Muscle of leg (tissue), 16 donors: ENCODE measurements at places on chromosomes 13 and 19. TPM values are rescaled to one million over a fixed set of nuclear protein-coding genes. Genes with fewer than 3 reads are reported as not detected.
A peak's percentile ranks its signal among the peaks of the same experiment; 100 is the strongest.

DNA sequence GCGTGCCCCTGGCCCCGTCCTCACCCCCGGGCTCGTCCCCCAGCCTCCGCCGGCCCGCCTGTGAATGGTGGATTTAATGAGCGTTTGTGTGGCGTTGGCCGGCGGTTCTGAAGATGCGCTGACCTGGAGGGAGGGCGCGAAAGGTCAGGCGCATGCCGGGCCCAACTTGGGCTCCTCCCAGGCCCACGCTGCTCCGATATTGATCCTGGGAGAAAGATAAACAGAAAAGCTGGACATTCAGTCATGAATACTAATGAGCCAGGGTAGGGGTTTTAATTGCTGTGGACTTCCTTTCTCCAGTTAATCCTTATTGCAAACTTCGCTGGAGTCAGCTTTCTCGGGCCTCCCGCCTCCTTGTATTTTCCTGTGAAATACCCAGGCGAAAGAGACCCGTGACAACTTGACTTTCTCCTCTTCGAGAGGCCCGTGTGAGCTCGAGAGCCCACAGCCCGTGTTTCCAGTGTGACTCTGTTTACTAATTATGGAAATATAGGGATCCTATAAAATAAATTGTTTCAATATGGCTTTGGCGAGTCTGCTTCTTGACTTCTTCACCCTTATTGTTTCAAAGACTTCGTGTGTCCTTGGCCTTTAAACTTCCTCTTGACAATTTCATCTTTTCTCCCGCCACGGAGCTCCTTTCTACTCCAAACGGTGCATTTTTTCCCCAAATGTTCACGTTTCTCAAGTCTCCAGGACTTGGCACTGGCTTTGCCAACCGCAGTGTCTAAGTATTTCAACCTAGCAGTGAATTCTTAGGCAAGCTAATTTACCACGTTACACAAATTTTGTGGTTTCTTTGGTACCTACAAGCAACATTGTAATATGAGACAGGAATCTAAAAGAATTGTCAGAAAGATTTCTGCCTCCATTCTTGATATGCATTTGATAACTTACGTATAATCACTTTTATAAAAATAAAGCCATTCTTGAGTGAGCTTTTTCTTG, 10.5 kb downstream of the ZIC2 start:
- H3K4me1 ChIP-seq = peaks cover 4% of the 10 kb centered on the region
- H3K36me3 ChIP-seq = no peaks in the 10 kb centered on the region
- H3K4me3 ChIP-seq = no peak overlapping the region
- peaks cover 81% of the 10 kb centered on the region for H3K27me3 ChIP-seq
- H3K27ac ChIP-seq = no peak overlapping the region

DNA sequence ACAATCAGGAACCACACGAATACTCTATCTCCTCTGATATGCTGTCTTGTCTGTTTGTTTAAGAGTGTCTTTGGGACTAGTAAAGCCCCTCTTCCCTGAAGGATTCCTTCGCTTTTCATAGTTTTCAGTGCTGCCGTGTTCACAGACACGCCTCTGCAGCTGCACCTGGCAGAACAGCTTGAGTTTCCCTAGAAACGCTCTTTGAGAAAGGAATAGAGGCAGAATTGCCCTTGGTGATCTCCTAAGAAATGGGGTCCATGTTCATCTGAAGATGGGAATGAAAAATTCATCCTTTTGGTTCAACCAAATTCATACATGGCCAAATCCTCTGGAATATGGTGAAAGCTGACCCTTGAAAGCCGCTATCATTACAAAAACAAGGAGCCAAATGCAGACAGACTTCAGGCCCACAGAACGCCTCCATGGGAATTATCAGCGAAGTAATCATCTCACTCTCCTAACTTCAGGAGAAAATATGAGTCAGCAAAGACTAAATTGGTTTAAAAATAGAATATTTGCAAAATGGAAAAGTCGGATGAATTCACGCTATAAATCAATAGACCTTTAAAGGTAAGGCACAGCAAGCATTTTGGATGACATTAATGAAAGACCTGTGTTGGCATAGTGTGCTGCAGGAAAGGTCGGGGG, 5.5 kb downstream of the SACS start:
- peaks cover 12% of the 10 kb centered on the region for H3K36me3 ChIP-seq
- H3K27me3 ChIP-seq = no peaks in the 10 kb centered on the region
- no peak overlapping the region for H3K4me3 ChIP-seq
- peaks cover 18% of the 10 kb centered on the region for H3K4me1 ChIP-seq
- H3K27ac ChIP-seq = peak overlapping the region; percentile 85

DNA sequence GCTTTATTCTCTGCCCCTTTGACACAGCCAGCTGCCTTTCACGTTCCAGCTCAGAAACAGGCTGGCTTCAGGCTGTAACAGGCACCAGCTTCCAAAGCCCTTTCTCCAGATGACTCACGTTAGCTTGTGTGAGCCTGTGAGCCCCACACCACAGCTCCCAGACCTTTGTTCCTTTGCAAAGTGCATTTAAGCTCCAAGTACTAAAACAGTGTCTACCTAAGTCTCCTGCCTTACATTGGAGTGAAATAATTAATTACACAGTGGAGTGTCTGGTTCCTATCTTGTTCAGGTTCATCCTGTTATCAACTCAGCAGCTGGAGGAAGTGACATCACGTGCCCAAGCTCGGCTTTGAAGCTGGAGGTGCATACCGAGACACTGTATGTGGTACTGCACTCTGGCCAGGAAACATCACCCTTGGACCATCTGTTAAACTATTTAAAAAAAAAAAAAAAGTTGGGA, 475.8 kb downstream of the FOXO1 start:
- H3K27ac ChIP-seq = peak overlapping the region; percentile 88
- DNase-seq = peak; percentile 82
- H3K27me3 ChIP-seq = no peaks in the 10 kb centered on the region
- H3K4me1 ChIP-seq = peaks cover 53% of the 10 kb centered on the region
- no peak overlapping the region for H3K4me3 ChIP-seq
- no peaks in the 10 kb centered on the region for H3K36me3 ChIP-seq

- peak overlapping the region; percentile 24 for H3K27ac ChIP-seq
- no peaks in the 10 kb centered on the region for H3K36me3 ChIP-seq
- H3K4me3 ChIP-seq = no peak overlapping the region
Measured at GRCh38 chr13:46176756-46177155, 5.2 kb downstream of the LCP1 start.

- peak; percentile 29 for DNase-seq
- no peaks in the 10 kb centered on the region for H3K27me3 ChIP-seq
- H3K36me3 ChIP-seq = no peaks in the 10 kb centered on the region
- no peak overlapping the region for H3K27ac ChIP-seq
- no peak overlapping the region for H3K4me3 ChIP-seq
Measured at GRCh38 chr13:80361883-80362327, 21.0 kb upstream of the SPRY2 start.

The ICAM5 gene
- not detected for total RNA-seq

- H3K4me1 ChIP-seq = peaks cover 7% of the 10 kb centered on the region
- H3K4me3 ChIP-seq = no peak overlapping the region
- H3K36me3 ChIP-seq = no peaks in the 10 kb centered on the region
- DNase-seq = no peak
Measured at GRCh38 chr13:24223341-24224231, 63.1 kb downstream of the SPATA13 start.

The ANKRD24 gene
- total RNA-seq = 0.58 TPM

GRCh38 chr13:40063703-40064102, 408.2 kb downstream of the COG6 start:
- DNase-seq = peak; percentile 62
- no peaks in the 10 kb centered on the region for H3K36me3 ChIP-seq
- H3K27ac ChIP-seq = no peak overlapping the region
- no peak overlapping the region for H3K4me3 ChIP-seq
- no peaks in the 10 kb centered on the region for H3K27me3 ChIP-seq

GRCh38 chr19:1433119-1434039, 4.8 kb upstream of the RPS15 start:
- H3K36me3 ChIP-seq = peaks cover 67% of the 10 kb centered on the region
- peaks cover 3% of the 10 kb centered on the region for H3K4me1 ChIP-seq
- no peak overlapping the region for H3K27ac ChIP-seq
- DNase-seq = no peak

The C3 gene
- 10.2 TPM for total RNA-seq

DNA sequence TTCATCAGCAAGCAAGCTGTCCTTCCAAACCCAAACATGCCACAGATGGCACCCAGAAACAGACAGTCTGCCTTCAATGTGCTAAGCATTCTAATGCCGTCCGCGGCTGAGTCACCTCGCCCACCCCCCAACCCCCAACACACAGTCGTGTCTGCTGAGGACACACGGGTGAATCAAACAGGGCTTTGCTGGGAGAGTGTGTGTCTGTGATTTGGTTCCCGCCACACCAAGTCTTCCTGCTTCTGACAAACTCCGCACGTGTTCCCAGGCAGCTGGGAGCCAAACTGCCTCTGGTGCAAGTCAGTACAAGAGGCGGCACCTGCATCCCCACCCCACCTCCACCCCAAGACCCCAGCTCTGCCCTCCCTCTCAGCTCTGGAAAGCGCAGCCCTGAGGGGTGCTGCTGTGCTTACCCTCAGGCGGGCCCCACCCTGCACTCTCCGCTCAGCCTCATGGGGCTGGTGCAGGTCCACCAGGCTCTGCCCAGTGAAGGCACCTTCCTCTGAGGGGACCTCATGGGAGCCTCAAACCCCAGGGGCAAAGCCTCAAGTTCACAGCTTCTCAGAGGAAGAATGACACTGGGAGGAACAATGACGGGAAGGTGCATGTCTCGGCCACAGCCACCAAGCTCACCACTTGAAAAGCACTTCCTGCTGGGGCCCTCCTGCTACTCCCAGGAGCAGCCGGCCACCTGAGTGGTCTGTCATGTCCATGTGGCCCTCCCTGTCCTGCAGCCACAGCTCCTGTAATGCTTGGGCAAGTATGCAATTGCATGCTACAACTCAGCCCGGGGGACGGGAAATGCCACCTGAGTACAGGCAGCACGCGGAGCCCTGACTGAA, 15.0 kb upstream of the SLC35E1 start:
- H3K27me3 ChIP-seq = no peaks in the 10 kb centered on the region
- DNase-seq = no peak
- no peaks in the 10 kb centered on the region for H3K36me3 ChIP-seq
- H3K27ac ChIP-seq = peak overlapping the region; percentile 73
- peak overlapping the region; percentile 4 for H3K4me3 ChIP-seq
